Effector memory CD4-positive, alpha-beta T cell (primary cell): ENCODE measurements at places on chromosomes 5 and 9.

GRCh38 chr9:114310471-114311450 lies 12.1 kb upstream of the ORM1 start:
- DNase-seq, result no peak

DNA sequence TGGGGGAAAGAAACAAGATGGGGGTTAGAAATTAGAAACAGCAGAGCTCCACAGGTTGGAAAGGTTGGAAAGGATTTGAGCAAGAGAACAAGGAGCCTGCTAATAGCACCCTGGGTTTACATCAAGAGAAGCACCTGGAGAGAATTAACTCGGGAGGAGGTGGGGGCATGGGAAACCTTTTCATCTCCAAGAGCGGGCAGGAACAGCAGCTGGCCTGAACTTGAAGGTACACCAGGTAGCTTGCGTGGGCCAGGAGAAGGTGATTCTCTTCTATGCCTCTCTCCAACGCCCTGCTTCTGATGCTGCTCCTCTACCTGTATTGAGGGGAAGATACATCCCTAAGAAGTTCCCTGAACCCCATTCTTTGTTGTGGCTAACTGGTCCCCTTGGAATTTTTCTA lies 37.1 kb upstream of the GLRX start:
- no peak for DNase-seq

DNA sequence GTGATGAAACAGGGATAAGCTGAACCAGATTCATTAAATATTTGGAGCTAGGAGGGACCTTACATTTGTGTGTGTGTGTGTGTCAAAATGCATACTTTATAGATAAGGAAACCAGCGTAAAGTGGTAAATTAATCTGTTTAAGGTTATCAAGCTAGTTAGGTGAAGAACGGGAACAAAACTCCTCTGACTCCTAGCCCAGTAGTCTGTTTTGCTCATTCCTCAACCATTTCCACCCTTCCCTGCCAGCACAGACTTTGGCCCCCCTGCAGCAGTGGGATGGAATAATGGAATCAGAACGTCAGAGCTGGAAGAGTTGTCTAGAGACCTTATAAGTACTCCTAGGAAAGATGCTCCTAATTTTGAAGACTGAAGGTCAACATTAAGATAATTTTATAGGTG lies 6.5 kb downstream of the AGXT2 start:
- no peak for DNase-seq

DNA sequence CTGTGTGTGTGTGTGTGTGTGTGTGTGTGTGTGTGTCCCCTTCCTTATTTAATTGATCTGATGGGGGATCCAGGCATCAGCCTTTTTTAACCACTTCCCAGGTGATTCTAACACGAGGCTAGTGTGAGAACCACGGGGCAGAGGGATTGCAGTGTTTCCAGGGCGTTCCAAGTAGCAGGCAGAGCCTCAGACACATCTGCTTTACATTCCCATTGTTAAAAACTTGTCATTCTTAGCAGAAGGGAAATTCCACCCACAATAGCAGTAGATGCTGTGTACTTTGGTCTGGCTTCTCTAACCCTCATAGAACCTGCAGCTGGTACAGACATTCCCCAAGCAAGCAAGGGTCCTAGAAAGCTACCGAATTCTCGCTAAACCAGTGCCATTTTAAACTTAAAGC lies 81.9 kb upstream of the SLC30A5 start:
- DNase-seq, result no peak

DNA sequence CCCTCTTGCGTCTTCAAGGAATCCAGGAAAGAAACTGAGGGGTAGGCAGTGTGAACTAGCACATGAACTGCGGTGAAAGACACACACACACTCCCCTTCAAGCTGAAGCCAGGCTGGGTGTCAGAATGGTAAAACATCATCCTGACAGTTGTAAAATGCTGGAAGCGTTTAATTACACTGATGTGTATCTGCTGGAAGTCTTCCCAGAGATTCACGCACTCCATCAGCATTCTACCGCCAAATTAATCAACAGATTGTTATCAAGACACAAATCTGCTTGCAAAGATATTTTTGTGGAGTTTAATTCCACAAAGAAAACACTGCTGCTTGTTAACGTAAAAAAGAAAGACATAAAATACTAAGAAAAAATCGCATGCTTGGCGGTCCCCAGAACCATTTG lies 241.0 kb upstream of the NFIL3 start:
- no peak for DNase-seq

DNA sequence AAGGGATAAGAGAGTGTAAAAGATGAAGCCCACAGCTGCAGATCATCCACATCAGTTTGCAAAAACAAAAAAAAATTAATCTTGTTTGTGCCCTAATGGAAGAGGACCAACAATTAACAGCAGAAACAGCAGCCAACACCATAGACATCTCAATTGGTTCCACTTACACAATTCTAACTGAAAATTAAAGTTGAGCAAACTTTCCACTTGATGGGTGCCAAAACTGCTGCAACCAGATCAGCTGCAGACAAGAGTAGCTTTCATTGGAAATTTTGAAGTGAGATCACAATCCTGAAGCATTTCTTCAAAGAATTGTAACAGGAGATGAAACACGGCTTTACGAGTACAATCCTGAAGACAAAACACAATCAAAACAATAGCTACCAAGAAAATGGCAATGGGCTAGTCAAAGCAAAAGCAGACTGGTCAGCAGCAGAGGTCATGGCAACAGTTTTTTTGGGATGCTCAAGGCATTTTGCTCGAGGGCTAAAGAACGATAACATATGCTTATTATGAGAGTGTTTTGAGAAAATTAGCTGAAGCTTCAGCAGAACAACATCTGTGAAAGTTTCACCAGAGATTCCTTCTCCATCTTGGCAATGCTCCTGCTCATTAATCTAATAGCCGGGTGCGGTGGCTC lies 4.1 kb upstream of the RBM27 start:
- DNase-seq, result no peak

- no peak for DNase-seq
These were observed 26.4 kb upstream of the TMOD1 start for GRCh38 chr9:97475059-97475458.

GRCh38 chr5:64339769-64340168 lies 166.0 kb upstream of the RGS7BP start:
- DNase-seq, result no peak

DNA sequence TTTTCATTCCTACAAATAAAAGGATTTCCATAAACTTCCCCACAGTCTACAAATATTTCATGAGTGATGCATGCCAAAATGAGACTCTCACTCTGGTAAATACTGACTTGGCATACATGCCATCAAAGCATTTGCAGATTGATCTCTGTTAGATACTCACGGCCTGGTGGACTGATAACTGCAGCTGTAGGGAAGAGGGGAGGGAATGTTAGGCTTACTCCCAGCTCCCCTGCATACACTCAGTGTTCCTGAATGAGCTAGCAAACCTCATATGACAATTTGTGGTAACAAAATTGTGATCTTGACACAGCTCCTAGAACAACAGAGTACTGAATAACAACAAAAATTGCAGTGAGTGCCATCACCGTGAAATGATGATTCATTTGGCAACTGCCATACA lies 435.3 kb downstream of the NR2F1-AS1 start:
- no peak for DNase-seq
